ENCODE measurements at places on chromosomes 7 and 10.

- DNase-seq = peak; percentile 62
Observed at GRCh38 chr10:31961277-31962074, 32.8 kb upstream of the ARHGAP12 start.

DNA sequence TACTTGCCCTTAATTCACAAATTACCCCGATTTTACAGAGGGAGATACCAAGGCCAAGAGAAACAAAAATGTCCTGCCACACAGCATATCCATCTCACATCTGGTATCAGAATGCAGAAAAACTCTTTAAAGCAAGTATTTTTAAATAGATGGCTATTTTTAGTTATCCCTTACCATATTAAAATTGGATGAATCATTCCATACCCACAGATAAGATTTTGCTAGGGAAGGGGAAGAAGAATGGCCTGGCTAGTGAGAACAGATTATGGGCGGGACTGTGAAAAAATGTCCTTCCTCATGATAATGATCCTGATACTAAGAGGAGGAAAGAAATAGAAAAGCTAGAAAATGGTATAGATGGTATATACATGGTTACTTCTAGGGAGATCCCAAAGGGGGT is 80.6 kb upstream of the GATAD1 start:
- no peak for DNase-seq

GRCh38 chr7:69643708-69644445 is 45.6 kb downstream of the AUTS2 start:
- no peak for DNase-seq

- no peak for DNase-seq
Observed at GRCh38 chr10:24393201-24393600, 184.3 kb downstream of the KIAA1217 start.

- DNase-seq = no peak
Observed at GRCh38 chr7:135653340-135654080, 8.8 kb upstream of the STMP1 start.

DNA sequence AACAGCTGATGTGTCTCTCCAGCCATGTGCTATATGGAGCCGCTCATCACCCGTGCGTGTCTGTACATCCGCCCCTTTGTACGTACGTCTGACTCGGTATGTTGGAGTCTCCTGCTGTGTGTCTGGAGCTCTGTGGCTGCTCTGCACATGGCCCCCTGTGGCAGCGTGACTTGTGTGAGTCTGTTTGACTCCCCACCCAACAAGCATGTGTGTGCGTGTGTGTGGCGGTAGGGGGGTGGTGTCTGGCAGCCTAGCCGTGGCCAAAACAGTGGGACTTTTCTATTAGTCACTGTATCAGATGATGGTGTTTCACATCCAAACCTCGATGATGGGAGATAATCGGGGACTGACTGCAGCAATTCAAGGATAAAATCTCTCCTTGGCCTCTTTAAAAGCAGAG is 94.1 kb downstream of the COL13A1 start:
- no peak for DNase-seq

DNA sequence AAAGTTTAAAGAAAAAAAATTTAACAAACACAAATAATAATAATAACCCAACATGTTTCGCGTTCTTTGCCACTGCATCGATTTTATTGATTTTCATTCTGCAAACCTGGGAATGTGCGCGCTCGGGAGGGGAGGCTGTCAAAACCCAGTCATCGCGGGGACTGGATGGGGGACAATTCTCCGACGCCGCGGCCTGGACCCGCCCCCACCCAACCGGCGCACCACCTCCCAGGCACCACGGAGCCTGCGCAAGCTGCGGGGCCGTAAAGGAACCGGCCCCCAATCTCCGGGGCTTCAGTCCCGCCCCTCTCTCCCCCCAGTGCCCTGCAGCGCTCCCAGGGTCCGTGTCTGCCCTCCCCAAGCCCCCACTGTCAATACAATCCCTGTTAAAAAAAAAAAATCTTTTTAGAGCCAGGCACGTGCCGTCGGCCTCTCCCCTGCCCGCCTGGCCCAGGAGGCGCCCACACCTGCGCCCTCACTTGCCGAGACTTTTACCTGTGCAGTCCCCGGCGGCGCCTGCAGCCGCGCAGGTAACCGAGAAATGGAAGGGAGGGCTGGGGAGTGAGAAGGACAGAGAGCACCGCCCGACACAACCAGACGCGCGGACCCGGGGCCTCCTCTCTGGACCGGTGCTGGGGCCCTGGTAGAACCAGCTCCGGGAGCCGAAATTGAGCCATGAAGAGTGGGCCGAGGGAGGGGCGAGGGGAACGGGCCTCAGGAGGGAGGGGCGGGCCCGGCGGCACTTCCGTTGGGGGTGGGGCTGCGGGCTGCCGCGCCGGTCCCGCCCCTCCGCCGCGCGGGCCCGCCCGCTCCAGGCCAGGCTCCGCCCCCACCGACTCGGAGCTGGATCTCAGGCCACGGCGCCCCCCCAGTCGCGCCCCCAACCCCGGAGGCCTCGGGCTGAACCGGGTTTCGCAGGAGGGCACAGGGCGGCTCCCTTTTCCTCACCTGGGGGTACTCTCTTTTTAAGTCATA is 7.6 kb upstream of the ZNF503 start:
- DNase-seq = peak; percentile 15

DNA sequence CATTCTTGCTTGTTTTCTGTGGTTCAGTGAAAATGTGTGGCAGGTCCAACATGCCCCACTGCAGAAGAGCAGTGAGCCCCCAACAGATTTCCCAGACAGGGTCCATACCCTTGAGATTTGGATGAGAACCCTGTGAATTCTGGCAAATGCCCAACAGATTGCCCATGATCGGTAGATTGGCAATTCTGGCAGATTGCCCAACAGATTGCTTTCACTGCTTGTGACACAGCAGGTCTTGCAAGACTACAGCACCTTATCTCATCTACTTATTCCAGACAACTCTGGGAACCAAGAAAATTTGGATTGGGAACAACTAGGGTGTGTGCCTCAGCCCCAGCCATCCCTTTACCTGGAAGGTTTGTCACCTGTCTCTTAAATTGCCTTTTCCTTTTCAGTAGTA is 143.7 kb upstream of the COL1A2 start:
- DNase-seq = no peak

GRCh38 chr7:2175091-2175490 is 57.7 kb downstream of the MAD1L1 start:
- DNase-seq = no peak

- DNase-seq = no peak
Observed at GRCh38 chr7:39016609-39017008, 38.9 kb downstream of the POU6F2 start.

DNA sequence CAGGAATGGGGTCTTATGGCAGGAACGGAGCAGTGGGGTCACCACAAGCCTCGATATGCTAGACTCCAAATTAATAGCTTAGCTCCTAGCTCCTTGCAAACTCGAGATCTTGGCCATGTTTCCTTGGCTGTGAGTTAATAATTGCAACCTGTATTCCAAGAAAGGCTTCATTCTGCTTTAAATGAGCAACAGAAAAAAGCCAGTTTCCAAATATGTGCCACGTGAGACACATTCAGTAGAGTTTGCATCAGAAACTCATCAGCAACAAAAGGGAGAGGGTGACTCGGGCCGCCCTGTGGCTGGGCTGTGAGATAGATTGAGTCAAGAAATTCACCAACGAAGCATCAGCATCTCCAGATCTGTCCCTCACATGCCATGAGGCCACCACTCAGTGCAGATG is 112.0 kb downstream of the NPTX2 start:
- no peak for DNase-seq

- DNase-seq = no peak
Observed at GRCh38 chr7:150826061-150826849, 25.7 kb downstream of the TMEM176A start.

- DNase-seq = no peak
Observed at GRCh38 chr10:83673316-83673715, 466.0 kb upstream of the GHITM start.

DNA sequence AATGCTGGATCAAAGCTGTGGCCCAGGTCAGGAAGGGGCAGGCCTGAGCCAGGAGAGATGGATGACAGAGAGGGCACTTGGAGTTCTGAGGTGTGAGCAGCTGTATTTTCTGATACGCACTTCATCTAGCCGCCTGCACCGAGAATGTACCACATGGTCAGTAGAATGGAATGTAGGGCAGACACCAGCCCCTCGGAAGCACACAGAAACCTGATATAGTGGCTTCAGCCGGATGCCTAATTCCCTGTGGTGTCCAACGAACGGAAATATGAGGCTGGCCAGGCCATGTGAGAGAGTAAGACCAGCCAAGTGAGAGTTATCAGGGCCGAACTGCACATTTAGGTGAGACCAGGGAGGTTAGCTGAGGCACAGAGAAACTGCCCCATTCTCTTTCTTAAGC is 46.7 kb upstream of the PLCE1 start:
- DNase-seq = no peak

GRCh38 chr10:89454561-89455347 is 40.4 kb downstream of the IFIT5 start:
- DNase-seq = no peak

GRCh38 chr7:12729112-12729511 is 41.7 kb downstream of the ARL4A start:
- DNase-seq = no peak

DNA sequence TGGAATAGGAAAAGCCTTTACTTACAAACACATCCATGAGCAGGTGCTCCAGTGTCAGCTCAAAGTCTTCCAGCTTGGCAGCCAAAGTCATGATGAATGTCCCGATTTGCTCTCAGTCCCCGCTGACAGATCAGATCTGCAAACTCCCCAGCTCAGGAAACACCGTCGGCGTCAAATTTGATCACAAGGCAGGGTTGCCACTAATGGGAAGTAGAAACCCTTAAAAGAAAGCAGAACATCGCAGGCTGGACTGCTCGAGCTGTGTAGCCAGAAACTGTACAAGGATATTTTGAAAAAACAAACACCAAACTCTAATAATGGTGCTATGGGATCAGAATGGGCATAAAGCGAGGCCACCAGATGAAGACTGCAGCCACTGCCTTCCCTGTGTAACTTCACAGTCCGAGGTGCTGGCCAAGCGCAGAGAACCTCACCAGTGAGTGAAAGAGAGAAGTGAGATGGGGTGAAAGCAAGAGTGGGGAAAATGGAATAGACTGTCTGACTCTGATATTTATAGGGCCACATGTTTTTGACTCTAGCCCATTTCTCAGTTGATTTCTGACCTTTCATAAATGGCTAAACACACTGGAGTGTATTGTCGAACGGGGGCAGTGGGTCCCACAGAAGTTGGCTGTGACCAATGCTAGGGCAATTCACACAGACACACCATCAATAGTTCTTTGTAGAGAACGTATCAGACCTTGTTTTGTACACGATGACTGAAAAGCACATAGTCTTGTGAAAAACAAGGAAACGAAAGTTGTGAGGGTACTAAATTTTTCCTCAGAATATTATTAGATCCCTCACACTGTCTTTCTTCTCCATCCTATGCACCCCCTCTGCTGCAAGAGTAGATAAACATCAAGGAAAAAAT is 306.2 kb downstream of the FRMD4A start:
- no peak for DNase-seq

GRCh38 chr10:61000769-61001730 is 57.1 kb upstream of the RHOBTB1 start:
- no peak for DNase-seq

GRCh38 chr10:72001033-72001395 is 36.8 kb downstream of the CHST3 start:
- DNase-seq = no peak

- no peak for DNase-seq
Observed at GRCh38 chr7:84876061-84876821, 310.6 kb downstream of the SEMA3D start.

DNA sequence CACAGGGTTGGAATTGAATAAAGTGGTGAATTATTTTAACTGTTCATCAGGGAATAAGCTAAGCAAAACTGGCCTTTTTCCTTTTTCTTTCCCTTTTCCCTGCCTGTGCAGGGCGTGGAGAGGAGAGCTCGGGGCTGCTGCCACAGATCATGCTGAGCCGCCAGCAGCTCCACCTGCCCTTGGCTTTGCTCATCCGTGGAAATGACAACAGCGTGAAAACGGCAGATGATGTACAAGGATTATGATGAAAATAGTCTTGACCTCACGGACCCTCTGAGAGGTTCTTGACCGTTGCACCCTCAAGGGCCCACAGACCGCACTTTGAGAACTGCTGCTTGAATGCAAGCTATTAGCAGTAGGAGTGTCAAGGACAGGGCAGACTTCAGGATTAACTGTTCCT is 10.6 kb downstream of the PPP2R2D start:
- DNase-seq = no peak

- DNase-seq = no peak
Observed at GRCh38 chr7:73770002-73770859, at the start of gene CLDN3. TSS of gene CLDN3 (minus strand) at chr7:73770270. CDS start at chr7:73770049, 221 bp downstream.

- no peak for DNase-seq
Observed at GRCh38 chr7:112308974-112309373, 102.5 kb downstream of the ZNF277 start.

- DNase-seq = peak; percentile 42
Observed at GRCh38 chr7:142376356-142376997, 118.6 kb upstream of the PRSS58 start.

DNA sequence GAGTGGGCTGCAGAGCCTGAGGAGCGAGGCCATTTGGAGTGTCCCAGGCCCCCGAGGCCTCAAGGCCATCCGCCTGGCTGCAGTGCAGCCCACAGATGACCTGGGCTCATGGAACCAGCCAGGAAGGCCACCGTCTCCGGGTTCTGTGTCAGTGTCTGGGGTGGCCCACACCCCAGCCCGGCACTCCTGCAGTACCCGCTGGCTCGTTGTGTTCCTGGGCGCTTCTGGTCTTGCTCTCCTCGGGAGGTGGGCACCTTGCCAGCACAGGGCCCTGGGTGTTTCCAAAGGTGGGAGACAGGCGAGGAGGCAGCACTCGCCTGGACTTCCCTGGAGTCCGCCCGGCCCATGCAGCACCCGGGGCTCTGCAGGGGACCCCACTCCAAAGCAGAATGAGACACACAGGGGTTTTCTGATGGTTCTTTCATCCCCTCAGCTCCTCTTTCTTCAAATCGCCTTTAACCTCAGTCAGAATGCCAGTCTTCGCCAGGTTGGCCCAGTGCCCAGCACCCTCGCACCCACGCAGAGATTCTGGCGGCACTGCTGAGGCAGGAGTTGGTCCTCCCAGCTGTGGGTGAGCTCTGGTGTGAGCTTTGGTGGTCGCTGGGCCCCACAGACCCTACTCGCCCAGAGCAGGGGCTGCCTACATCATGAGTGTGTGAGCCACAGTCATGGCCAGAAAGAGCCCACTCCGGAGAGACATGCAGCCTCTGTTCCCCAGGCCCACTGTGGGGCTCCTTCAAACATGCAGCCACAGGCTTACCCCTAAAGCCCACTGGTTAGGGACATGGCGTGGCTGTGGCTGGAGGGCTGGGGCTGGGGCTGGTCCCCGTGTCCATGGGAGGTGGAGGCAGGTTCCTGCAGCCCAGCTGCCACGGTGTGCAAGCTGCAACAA is 155.7 kb downstream of the EBF3 start:
- no peak for DNase-seq

Data from GDM1 (cell line).